ENCODE measurements at places on chromosomes 7 and 10. TPM values are rescaled to one million over a fixed set of nuclear protein-coding genes. Genes with fewer than 3 reads are reported as not detected.

DNA sequence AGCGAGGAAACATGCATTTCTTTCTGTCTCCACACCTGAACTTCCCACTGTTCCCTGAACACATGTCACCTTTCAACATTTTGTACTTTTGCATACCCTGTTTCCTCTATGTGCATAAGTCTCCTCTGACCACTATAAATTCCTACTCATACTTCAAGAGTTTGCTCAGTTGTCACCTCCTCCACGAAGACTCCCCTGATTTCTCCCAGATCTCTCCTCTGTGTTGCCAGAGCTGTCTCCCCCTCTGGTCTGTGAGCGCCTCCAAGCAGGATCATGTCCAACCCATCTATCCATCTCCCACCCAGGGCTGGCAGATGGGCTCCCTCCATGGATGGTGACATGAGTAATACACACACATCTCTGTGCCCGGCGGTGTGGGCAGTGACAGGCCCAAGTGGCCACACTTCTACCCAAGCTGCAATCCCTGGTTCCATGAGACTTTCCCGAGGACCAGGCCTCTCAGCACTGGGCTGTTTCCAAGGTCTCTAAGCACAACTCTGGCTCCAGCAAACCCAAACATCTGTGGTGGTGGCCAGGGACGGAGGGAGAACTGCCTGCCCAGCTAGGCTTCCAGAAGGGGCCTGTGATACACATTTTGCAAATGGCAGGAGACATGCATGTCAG is 135.9 kb downstream of the GRID1 start:
- no peak for DNase-seq

DNA sequence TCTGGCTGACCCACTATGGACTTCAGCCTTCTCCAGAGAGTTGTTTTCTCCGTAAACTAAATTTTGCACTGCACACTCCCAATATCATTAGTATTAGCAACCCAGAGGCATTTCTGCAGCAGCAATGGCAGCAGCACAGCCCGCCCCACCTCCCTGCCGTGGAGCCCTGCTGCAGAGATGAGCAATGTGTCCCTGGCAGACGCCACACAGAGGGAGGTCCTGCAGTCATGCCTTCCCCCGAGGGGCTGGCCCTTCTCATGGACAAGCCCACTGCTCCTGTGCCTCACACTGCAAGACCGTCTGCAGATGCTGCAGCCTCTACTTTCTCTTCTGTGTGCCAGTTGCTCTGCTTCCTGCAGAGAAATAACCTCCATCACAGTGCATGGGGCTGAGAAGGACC is 393.4 kb upstream of the MKI67 start:
- no peak for DNase-seq

DNA sequence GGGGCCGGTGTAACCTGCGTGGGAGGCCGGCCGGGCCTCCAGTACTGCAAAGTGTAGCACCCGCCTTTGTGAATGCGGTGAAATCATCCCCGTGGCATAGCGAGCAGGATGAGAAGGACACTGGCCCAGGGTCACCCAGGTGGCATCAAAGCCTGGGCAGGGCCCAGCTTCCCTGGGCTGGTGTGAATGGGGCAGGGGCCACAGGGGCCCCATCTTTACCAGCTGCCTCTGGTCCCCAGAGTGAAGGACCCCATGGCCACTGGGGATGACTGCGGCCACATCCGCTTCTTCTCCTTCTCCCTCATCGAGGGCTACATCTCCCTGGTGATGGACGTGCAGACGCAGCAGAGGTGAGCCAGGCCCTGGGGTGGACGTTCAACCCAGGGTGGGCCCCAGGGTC is 53.8 kb downstream of the RCC1L start:
- DNase-seq, result no peak

DNA sequence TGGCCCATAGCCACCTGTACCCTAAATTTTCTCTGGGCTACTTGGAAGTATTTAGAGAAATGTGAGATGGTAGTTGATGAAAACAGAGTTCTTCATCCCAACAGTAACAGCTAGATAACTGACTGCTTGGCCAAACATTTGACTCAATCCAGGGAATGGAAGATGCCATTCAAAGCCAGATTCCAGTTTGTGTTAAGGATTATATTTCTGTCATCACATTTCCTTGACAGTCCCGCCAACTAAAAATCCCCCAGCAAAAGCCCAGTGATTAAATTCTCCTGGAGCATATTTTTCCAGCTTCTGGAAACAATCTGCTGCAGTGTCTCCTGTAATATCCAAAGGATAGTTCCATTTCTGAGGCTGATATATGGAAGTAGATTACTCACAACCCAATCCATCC is 45.4 kb upstream of the PTN start:
- DNase-seq, result no peak

GRCh38 chr7:51545131-51545530 is 228.5 kb upstream of the COBL start:
- DNase-seq, result no peak

GRCh38 chr10:97801422-97801821 is 29.6 kb upstream of the SFRP5 start:
- no peak for DNase-seq

Gene CYP17A1
- total RNA-seq, result not detected

DNA sequence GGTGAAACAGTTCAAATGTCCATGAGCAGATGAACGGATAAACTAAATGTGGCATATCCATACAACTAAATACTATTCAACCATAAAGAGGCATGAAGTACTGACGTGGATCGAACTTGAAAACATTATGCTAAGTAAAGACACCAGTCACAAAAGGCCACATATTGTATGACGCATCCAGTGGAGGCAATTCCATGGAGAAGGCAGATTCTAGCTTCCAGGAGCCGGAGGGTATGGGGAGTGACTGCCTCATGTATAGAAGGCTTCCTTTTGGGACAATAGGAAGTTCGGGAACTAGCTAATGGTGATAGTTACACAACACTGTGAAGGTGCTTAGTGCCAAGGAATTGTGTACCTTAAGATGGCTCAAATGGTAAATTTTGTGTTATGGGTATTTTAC is 98.4 kb downstream of the VIPR2 start:
- no peak for DNase-seq

Measured in CD4-positive, alpha-beta memory T cell (primary cell).